Stimulated activated CD4-positive, alpha-beta T cell treated with anti-CD3 and anti-CD28 coated beads, Interleukin-12 subunit alpha, Interleukin-12 subunit beta, amount 100 ng/mL, for 4 hours (primary cell): ENCODE measurements at places on chromosomes 16 and 17.

DNA sequence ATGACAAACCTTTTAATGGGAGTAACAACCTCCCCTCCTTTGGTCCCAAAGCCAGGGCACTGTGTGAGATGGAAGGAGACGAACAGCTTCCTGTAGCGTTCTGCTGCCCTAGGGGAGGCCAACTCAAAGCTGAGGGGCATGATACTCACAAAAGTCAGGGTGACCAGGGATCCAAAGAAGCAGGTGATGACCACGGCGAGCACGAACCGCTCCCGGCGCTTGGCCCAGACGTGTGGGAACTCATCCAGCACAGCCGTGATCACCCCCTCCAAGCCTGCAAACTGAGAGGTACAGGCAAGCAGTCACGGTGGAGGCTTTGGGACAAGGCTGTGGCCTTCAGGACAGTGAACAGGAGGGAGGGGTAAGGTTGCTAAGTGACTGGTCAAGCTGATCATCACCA, 25.1 kb downstream of the SLC6A4 start:
- DNase-seq: no peak

DNA sequence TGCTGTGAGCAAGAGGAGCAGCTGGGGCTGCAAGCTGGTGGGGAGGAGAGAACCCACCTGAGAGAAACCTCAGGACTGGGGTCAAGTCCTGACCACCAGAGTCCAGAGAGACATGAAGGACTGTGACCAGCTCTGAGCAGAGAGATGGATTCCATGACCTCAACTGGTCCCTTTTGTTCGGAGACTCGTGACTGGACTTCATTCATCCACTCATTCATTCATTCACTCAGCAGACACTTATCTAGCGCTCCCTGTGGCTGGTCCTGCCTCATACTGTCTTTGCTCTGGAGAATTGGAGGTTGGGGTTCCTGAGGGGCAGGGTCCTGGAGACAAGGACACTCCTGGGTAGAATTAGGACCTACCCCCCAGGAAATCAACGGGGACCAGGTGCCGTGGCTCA, 4.0 kb downstream of the ERBB2 start:
- no peak for DNase-seq

GRCh38 chr16:17448640-17449638, 21.8 kb downstream of the XYLT1 start:
- DNase-seq: no peak

GRCh38 chr16:73347500-73348375, 299.8 kb upstream of the ZFHX3 start:
- DNase-seq: no peak

- no peak for DNase-seq
Observed at GRCh38 chr16:78562650-78563049, 463.2 kb downstream of the WWOX start.

DNA sequence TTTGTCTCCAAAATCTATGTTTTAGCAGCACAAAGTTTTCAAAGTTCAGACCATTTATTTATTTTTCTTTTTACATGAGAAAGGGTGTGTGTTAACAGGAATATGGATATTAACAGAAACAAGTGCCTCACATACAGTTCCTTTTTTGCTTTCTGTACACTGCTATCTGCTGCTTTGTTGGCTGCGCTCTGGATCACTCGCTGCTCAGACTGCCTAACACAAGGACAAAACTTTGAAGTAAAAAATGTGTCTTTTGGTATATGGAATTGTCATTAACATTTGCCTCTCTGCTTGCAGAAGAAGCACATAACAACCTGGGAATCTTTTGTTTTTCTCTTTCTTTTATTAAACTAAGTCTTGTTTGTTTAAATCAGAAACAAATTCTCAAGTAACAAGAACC, 262.8 kb downstream of the ZFHX3 start:
- no peak for DNase-seq

- DNase-seq: no peak
Observed at GRCh38 chr17:59513934-59514841, 51.2 kb upstream of the DHX40 start.

DNA sequence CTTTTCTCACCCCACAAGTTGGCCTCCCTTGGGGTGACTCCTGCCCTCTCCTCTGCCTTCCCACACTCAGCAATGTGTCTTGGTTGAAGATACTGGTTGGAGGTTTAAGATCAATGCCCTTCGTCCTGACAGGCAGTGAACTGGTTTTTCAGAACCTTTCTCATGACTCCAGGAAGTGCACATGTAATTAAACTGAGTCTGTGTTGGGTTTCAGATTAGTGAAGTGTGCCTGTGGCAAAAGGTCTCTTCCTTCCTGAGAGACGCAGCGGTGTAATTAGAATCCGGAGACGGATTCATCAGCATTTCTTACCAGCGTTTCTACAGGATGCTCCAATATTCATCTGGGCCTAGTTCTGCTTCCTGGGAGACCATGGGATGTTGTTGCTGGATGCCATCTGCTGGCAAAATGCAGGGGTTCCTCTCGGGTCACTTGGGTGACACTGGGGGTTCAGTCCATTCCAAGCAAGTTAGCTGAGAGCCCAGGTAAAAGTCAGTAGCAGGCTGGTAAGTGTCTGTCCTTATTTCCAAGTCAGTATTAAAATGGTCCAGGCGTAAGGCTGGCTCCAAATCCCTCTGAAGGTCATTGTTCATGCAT, 233.3 kb downstream of the XYLT1 start:
- no peak for DNase-seq

DNA sequence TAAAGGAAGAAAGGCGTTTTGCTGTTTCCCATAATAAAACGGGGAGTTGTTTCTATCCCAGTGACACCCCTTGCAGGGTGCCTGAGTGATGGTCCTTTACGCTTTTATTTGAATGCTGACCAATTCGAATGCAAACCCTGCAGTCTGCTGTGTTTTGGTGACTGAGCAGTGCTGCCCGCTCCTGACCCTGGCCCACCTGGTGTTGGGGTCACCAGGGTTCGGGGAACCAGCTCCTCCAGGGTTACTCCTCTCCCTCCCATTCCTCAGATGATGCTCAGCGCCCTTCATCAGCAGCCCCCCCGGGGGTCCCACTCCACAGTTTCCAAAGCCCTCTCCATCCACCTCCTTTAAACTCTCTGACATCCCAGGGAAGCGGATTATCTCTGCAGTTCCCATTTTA, 6.0 kb downstream of the CA4 start:
- no peak for DNase-seq

DNA sequence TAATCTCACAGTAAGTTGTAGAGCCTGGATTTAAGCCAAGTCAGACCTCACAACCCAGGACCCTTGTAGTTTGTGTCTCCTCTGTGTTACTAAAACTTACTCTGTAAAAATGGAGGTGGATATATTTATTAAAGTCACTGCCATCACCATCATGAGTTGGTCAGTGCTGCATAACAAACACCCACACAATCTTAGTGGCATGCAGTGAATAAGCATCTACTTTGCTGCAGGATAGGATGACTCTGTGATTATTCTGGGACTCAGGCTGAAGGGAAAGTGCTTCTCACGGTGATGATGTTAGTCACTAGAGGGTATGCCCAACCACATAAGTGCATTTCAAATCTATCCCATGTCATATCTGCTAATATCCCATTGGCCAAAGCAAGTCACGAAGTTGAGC, 398.7 kb downstream of the XYLT1 start:
- DNase-seq: no peak

GRCh38 chr16:77775911-77776909, 12.2 kb upstream of the VAT1L start:
- DNase-seq: no peak

DNA sequence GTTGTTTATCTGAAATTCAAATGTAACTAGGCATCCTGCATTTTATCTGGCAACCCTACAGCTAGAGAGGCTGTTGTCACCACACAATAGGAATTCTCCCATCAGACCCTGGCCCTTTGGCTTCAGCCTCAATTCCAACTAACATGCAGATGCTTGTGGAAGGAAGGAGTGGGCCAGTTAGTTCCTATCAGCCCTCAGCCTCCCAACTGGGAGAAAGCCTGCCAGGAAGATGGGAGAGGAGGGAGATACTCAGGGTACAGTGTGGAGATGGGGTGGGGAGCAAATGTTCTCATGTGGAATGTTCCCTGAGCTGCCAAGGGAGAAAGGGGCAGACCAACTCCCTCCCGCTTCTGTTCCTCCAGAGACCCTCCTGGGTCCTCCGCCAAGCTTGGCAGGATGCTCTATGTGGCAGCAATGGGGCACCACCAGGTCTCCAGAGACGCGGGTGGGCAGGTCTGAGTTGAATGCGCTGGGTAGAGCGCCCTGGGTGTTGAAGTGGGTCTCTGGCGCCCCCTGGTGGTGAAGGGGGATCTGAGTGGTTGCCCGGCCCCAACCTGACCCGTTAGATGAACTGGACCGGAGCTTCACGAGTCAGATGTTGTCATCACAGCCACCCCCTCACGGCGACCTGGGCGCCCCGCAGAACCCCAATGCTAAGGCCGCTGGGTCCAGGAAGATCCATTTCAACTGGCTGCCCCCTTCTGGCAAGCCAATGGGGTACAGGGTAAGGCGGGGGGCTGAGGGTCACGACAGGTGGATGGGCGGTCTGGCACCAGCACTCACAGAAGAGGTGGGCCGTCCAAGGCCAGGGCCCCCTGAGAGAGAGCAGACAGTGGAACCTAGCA, 15.2 kb downstream of the GALK1 start:
- DNase-seq: peak; percentile 93

GRCh38 chr17:40556884-40557414, 8.3 kb downstream of the CCR7 start:
- DNase-seq: no peak

- no peak for DNase-seq
Observed at GRCh38 chr17:77886387-77886728, 72.1 kb upstream of the TNRC6C start.

- DNase-seq: no peak
Observed at GRCh38 chr16:56282451-56282850, 91.2 kb downstream of the GNAO1 start.

GRCh38 chr17:17919169-17920107, 52.8 kb downstream of the TOM1L2 start:
- DNase-seq: peak; percentile 49

GRCh38 chr16:74950511-74950910, 34.4 kb downstream of the WDR59 start:
- no peak for DNase-seq

DNA sequence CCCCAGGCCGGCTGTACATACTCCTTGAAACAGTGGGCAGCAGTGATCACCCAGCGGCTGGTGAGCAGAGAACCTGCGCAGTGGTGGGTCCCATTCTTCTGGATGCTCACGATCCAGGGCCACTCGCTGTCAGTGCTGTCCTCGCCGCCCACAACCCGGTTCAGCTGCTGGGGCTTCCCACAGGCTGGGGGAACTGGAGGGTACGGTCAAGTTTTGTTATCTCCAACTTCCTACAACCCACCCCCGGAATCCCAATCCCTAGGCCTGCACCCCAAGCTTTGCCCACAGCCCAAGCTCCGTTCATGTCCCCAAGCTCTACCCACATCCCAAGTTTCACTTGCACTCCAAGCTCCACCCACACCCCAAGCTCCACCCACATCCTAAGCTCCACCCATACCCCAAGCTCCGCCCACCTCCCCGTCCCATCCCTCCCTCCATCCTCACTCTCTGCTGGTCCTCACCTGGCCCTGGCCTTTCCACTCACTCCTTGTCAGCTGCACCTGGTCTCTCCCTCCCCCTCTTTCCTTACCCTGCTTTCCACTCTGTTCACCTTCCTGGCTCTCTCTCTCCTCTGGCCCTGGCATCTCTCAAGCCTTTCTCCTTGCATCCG, 1.8 kb downstream of the PRSS22 start:
- DNase-seq: no peak

DNA sequence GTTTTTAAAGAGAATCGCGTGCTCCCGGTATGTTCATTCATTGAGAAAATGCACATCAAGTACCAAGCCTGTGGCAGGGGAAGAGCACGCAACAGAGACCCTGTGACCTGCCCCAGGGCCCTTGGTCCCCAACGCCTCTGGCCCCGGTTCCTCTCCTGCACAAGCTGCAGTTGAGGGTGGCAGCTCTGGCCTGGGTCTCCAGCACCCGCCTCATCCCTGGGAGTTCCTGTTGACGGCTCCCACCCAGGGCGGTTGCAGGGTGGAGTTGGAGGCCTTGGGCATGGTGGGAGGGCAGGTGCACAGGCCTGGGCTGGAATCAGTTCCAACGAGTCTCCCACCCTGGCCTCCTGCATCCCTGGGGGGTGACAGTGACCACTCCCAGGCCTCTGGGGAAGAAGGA, 5.0 kb downstream of the NECAB2 start:
- DNase-seq: no peak

DNA sequence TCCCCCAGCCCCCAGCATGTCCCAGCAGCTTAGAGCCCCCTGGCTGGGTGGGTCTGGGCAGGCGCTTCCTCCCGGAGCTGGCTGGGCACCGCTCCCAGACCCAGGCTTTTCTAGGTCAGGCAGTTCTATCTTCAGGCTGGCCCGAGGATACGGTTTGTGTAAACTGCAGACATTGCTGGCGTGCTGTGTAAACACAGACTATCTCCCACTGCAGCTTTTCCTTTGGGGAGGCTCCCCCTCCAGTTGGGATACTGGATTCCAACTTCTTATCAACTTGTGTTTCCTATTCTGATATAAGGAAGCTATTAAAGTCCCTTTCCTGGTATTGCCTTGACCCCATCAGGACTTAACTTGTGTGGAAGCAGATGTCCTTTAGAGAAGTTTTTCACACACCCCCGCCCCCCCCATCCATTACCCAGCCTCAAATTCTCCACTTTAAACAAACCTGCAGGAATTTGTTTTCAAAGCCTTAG, 18.3 kb upstream of the GNA13 start:
- DNase-seq: no peak

DNA sequence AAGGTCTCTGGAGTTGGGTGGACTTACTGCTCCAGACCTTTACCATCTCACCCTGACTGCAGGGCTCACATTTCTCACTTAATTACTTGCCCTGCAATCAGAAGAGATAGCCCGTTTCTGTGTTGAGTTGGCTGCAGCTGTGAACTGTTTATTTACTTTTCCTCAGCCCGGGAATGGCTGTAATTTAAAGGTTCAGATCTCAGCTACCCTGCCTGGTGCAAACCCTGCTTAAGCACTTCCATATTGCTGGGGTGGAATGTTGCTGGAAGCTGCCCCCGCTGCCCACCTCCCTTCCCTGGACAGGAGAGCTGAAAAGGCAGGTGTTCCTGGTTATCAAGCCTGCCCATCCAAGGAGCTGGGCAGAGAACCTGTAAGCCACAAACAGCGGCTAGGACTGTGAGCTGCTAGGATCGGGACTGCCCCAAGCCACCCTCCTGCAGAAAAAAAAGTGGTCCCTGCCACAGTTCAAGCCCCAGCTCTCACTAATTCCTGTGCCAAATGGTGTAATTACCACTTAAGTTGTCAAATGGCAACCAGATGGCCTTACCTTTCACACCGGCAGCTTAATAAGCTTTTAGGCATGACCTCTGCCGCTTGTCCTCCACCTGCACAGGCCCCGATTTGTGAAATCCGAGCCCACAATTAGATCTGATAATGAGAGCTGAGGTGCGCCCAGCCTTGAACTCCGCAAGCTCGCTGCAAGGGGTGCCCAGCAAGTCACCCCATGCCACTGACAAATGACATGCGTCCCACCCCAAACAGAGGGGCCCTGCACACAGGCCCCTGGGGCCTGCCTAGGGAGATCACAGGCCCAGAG, 269.8 kb downstream of the C16orf95 start:
- no peak for DNase-seq

DNA sequence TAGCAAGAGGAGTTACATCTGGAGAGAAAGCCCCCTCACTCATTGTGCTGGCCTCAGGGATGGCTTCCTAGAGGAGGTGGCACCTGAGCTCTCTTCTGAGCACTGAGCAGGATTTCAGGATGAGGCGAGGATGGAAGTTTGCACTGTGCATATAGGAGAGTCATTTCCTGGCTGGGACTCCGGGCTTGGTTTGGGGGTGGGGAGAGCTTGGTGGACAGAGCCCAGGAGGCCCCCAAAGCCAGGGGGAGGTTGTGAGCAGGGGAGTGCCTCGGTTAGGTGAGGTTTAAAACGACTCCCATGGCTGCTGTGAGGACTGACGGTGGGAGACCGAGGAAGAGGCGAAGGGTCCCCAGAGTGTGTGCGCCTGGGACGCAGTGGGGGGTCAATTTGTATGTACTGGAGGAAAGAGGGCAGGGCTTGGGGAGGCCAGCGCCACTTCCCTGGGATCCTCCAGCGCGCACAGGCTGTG, 1.2 kb downstream of the CAMKK1 start:
- DNase-seq: no peak
